MCF 10A (cell line): ENCODE measurements at places on chromosomes 12 and 14. TPM values are rescaled to one million over a fixed set of nuclear protein-coding genes. Genes with fewer than 3 reads are reported as not detected.
A peak's percentile ranks its signal among the peaks of the same experiment; 100 is the strongest.

INSM2 gene
- total RNA-seq: 0.09 and 0.10 TPM in 2 replicates

HCAR3 gene
- not detected in 2 replicates for total RNA-seq

ADAMTS20 gene
- total RNA-seq: not detected in 2 replicates

GRCh38 chr12:109461846-109462756 is 15.0 kb downstream of the KCTD10 start:
- peak overlapping the region; percentile 97 for H3K27ac ChIP-seq
- no peaks in the 10 kb centered on the region for H3K27me3 ChIP-seq
- peaks cover 59% of the 10 kb centered on the region for H3K36me3 ChIP-seq
- DNase-seq: peak; percentile 94
- peaks cover 52% of the 10 kb centered on the region for H3K4me1 ChIP-seq

- DNase-seq: no peak
- no peak overlapping the region for H3K27ac ChIP-seq
- H3K27me3 ChIP-seq: no peaks in the 10 kb centered on the region
- H3K4me3 ChIP-seq: no peak overlapping the region
- peaks cover 42% of the 10 kb centered on the region for H3K36me3 ChIP-seq
Observed at GRCh38 chr14:103744621-103745395, 29.2 kb downstream of the ZFYVE21 start.

CACNA2D4 gene
- not detected in 2 replicates for total RNA-seq

- H3K27ac ChIP-seq: no peak overlapping the region
- H3K36me3 ChIP-seq: peaks cover 23% of the 10 kb centered on the region
- no peak for DNase-seq
- H3K4me1 ChIP-seq: peaks cover 17% of the 10 kb centered on the region
- H3K4me3 ChIP-seq: no peak overlapping the region
Observed at GRCh38 chr14:51691176-51691575, 39.5 kb downstream of the FRMD6 start.

DNA sequence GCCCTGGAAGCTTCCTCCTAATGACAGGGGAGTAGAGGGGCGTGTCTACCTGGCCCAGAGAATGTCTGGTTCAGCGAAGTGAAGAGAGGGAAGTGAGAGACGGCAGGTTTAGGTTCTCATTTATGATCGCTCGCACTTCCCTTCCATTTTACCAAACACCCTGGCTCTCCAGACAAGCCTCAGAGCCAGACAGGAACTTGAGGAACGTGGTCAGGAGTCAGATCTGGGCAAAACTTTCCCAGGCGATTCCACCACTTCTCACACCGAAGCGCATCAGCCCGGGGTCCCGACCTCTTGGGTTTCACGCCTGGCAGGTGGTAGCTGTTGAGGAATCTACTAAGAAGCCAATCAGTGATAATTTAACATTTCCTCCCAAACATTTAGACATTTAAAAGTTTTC is 21.3 kb downstream of the ACTN1 start:
- H3K27me3 ChIP-seq: no peaks in the 10 kb centered on the region
- no peak overlapping the region for H3K4me3 ChIP-seq
- peaks cover 61% of the 10 kb centered on the region for H3K4me1 ChIP-seq
- DNase-seq: no peak

DNA sequence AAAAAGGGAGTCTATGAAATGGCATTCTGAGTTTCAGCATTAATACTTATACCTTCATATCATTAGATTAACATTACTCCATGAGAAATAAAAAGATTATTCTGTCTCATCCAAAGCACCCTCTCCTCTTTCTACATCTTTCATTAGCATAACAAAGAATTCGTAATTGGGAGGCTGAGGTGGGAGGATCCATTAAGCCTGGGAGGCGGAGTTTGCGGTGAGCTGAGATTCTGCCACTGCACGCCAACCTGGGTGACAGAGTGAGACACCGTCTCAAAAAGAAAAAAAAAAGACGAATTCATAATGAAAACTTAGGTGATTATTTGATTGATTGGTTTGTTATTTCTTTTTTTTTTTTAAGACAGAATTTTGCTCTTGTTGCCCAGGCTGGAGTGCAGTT is 1.8 kb upstream of the CDK17 start:
- peaks cover 9% of the 10 kb centered on the region for H3K36me3 ChIP-seq
- peaks cover 16% of the 10 kb centered on the region for H3K4me1 ChIP-seq
- no peak for DNase-seq
- no peak overlapping the region for H3K4me3 ChIP-seq
- H3K27me3 ChIP-seq: no peaks in the 10 kb centered on the region

MYH7 gene
- not detected in 2 replicates for total RNA-seq

DNA sequence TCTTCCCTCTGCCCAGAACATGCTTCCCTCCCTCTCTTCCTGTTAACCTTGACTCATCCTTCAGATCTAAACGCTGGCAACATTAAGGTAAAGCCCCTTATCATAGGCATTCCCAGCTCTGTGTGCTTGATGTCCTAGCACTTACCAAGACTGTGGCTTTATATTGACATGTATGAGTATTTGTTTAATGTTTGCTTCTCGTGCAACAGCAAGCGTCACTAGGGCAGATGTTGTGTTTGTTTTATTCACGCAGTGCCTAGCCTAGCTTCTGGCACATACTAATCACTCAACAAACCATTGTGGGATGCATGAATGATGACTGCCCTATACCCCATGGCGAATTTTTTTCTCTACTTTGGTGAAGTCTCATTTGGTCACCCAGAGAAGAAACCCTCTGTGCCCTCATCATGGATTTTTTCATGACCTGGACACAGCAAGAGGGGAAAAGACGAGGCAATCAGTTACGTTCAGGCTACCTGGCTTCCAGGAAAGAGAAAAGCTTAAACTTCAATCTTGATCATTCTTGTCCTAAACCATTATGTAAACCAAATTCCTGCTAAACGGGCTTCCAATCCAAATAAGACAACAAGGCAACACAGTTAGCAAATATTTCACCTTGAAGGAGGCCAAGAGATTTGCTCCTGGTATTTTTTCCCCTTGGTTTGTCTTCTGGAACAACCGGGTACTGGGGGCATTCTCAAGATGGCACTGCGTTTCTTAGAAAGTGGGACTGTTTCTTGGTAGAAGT is 47.9 kb upstream of the SOCS2 start:
- no peak overlapping the region for H3K4me3 ChIP-seq
- no peak for DNase-seq
- H3K27ac ChIP-seq: no peak overlapping the region
- H3K27me3 ChIP-seq: no peaks in the 10 kb centered on the region
- no peaks in the 10 kb centered on the region for H3K36me3 ChIP-seq

GRCh38 chr14:23045419-23046357 is 3.7 kb downstream of the PSMB11 start:
- H3K4me3 ChIP-seq: no peak overlapping the region
- no peak overlapping the region for H3K27ac ChIP-seq
- H3K36me3 ChIP-seq: no peaks in the 10 kb centered on the region
- no peaks in the 10 kb centered on the region for H3K27me3 ChIP-seq
- no peak for DNase-seq
- H3K4me1 ChIP-seq: no peaks in the 10 kb centered on the region

TULP3 gene
- total RNA-seq: 36.2 and 42.2 TPM in 2 replicates

GRCh38 chr14:22837114-22837749 is 847 bp downstream of the MMP14 start:
- no peaks in the 10 kb centered on the region for H3K27me3 ChIP-seq
- H3K4me1 ChIP-seq: peaks cover 21% of the 10 kb centered on the region
- DNase-seq: peak; percentile 69
- peak overlapping the region; percentile 99 for H3K4me3 ChIP-seq

- no peak for DNase-seq
- no peaks in the 10 kb centered on the region for H3K4me1 ChIP-seq
- peak overlapping the region; percentile 48 for H3K4me3 ChIP-seq
- peaks cover 11% of the 10 kb centered on the region for H3K27me3 ChIP-seq
- H3K27ac ChIP-seq: no peak overlapping the region
- H3K36me3 ChIP-seq: peaks cover 5% of the 10 kb centered on the region
Observed at GRCh38 chr14:21192447-21192822, 36.6 kb upstream of the OR5AU1 start.

DNA sequence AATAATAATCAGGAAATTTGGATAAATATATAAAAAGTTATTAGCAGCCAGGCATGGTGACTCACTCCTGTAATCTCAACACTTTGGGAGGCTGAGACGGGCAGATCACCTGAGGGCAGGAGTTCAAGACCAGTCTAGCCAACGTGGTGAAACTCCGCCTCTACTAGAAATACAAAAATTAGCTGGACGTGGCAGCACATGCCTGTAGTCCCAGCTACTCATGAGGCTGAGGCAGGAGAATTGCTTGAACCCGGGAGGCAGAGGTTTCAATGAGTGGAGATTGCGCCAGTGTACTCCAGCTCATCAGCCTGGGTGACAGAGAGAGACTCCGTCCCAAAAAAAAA is 64.5 kb downstream of the SYT1 start:
- no peaks in the 10 kb centered on the region for H3K36me3 ChIP-seq
- peak; percentile 46 for DNase-seq
- H3K27ac ChIP-seq: peak overlapping the region; percentile 76
- no peak overlapping the region for H3K4me3 ChIP-seq
- H3K4me1 ChIP-seq: peaks cover 10% of the 10 kb centered on the region
- no peaks in the 10 kb centered on the region for H3K27me3 ChIP-seq

DNA sequence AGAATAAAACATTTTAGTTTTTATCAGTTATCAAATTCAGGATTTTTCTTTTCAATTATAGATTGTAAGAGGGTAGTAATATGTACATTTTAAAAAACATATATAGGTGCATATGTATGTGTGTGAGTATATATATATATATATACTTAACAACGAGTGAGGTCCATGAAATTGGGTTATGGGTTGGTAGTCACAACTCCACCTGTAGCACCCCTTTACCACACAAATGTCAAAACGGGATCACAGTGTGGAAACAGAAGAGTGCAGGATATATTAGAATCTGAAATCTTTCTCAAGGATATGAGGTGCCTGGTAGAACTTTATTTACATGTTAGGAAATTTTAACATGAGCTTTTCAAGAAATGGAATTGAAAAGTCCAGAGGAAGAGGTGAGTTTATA is 31.3 kb downstream of the MIA2 start:
- H3K4me3 ChIP-seq: peak overlapping the region; percentile 96
- peak overlapping the region; percentile 98 for H3K27ac ChIP-seq
- DNase-seq: peak; percentile 82
- peaks cover 20% of the 10 kb centered on the region for H3K4me1 ChIP-seq
- H3K36me3 ChIP-seq: no peaks in the 10 kb centered on the region

GRCh38 chr12:72141381-72141780 is 130.8 kb upstream of the TRHDE start:
- DNase-seq: peak; percentile 34
- H3K4me3 ChIP-seq: no peak overlapping the region
- no peaks in the 10 kb centered on the region for H3K4me1 ChIP-seq

- H3K27me3 ChIP-seq: no peaks in the 10 kb centered on the region
- no peak overlapping the region for H3K4me3 ChIP-seq
- DNase-seq: no peak
- H3K36me3 ChIP-seq: no peaks in the 10 kb centered on the region
- no peak overlapping the region for H3K27ac ChIP-seq
- H3K4me1 ChIP-seq: peaks cover 6% of the 10 kb centered on the region
Observed at GRCh38 chr14:24847568-24848095, 202.3 kb downstream of the STXBP6 start.

PLEKHG7 gene
- not detected in 2 replicates for total RNA-seq

DNA sequence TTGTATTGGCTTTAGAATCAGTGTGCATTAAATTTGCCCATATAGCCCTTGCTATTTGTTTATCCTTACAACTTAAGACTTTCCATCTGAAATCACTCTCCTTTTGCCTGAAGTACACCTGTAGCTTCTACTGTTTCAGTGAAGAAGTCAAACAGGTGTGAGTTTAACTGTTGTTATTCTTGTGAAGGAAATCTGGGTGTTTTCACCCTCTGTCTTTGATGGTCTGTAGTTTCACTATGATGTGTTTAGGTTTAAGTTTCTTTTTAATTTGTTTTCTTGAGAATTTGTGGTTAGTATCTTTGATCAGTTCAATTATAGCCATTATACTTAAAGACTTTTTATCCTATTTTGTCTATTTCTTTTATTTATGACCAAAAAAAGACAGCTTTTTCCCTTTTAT is 68.9 kb upstream of the BBS10 start:
- peaks cover 13% of the 10 kb centered on the region for H3K4me1 ChIP-seq
- H3K27ac ChIP-seq: no peak overlapping the region
- H3K4me3 ChIP-seq: no peak overlapping the region
- H3K27me3 ChIP-seq: no peaks in the 10 kb centered on the region

GRCh38 chr14:65006261-65006721 is 19.6 kb downstream of the FNTB start:
- DNase-seq: no peak
- peaks cover 18% of the 10 kb centered on the region for H3K4me1 ChIP-seq
- H3K4me3 ChIP-seq: no peak overlapping the region
- no peaks in the 10 kb centered on the region for H3K27me3 ChIP-seq
- H3K27ac ChIP-seq: peak overlapping the region; percentile 50
- no peaks in the 10 kb centered on the region for H3K36me3 ChIP-seq

GRCh38 chr12:91817517-91817916 is 328.1 kb downstream of the BTG1 start:
- H3K4me3 ChIP-seq: no peak overlapping the region
- peak; percentile 49 for DNase-seq
- H3K4me1 ChIP-seq: peaks cover 32% of the 10 kb centered on the region
- peak overlapping the region; percentile 42 for H3K27ac ChIP-seq
- no peaks in the 10 kb centered on the region for H3K36me3 ChIP-seq
- H3K27me3 ChIP-seq: no peaks in the 10 kb centered on the region

KCNK13 gene
- total RNA-seq: not detected in 2 replicates

LPAR5 gene
- total RNA-seq: 2.5 and 2.7 TPM in 2 replicates

RDH5 gene
- 2.5 and 3.9 TPM in 2 replicates for total RNA-seq

GRCh38 chr12:70948976-70949336 is 28.4 kb upstream of the PTPRR start:
- no peak overlapping the region for H3K4me3 ChIP-seq
- no peak overlapping the region for H3K27ac ChIP-seq
- H3K4me1 ChIP-seq: no peaks in the 10 kb centered on the region
- DNase-seq: no peak

GRCh38 chr12:27334042-27334720 is 1.5 kb downstream of the BMAL2 start:
- peak overlapping the region; percentile 86 for H3K4me3 ChIP-seq
- DNase-seq: peak; percentile 25
- no peaks in the 10 kb centered on the region for H3K27me3 ChIP-seq

GRCh38 chr12:87283886-87284285 is 745.3 kb downstream of the C12orf50 start:
- H3K27me3 ChIP-seq: no peaks in the 10 kb centered on the region
- DNase-seq: no peak
- no peak overlapping the region for H3K4me3 ChIP-seq
- no peak overlapping the region for H3K27ac ChIP-seq

SDSL gene
- 21.1 and 32.7 TPM in 2 replicates for total RNA-seq

ACVRL1 gene
- not detected in 2 replicates for total RNA-seq

GRCh38 chr14:74950795-74951442 is 4.5 kb downstream of the PGF start:
- H3K27me3 ChIP-seq: no peaks in the 10 kb centered on the region
- H3K4me3 ChIP-seq: no peak overlapping the region
- peaks cover 9% of the 10 kb centered on the region for H3K4me1 ChIP-seq
- H3K36me3 ChIP-seq: no peaks in the 10 kb centered on the region

GRCh38 chr14:101188571-101188915 is 285.0 kb upstream of the RTL1 start:
- DNase-seq: no peak
- H3K4me1 ChIP-seq: no peaks in the 10 kb centered on the region
- no peak overlapping the region for H3K27ac ChIP-seq
- H3K4me3 ChIP-seq: no peak overlapping the region
- H3K27me3 ChIP-seq: peaks cover 42% of the 10 kb centered on the region
- H3K36me3 ChIP-seq: no peaks in the 10 kb centered on the region

SLC2A13 gene
- 1.7 and 2.0 TPM in 2 replicates for total RNA-seq

ACOT4 gene
- total RNA-seq: not detected in 2 replicates
